Neural progenitor cell (in vitro differentiated cells): ENCODE measurements at places on chromosomes 1 and 21.

DNA sequence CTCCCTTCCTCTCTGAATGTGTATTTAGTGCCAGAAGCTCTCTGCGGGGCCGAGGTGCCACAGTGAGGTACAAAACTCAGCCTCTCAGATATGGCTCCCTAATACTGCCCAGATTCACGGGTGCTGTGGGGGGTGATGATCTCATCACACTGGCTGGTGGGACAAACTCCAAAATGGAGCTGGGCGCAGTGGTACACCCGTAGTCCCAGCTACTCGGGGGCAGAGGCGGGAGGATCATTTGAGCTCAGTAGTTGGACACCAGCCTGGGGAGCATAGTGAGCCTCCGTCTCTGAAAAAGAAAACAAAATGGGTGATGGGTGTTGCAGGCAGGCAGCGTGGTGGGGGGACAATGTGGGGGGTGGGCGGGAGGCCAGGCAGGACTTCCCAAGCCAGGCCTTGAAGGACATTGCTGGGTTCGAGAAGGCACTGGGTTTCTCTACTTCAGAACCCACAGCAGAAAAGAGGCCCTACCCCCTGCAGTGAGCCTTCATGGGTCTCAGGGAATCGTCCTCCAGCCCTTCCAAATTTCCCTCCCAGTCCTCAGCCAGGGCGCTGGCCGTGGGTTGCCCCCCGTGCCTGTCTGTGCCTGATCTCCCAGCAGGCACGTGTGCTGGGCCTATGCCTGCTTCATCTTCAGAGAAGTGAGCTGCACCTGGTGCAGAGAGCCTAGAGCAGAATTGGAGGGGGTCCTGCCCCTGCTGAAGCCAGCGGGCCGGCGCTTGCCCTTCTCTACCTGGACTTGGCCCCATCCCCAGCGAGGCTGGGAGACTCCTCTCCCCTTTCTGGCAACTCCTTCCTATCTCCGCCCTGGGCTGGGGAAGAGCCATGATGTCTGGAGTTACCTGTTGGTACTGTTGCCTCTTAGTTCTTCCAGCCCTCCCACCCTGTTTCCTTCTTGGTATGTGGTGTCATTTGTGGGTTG lies 14.0 kb downstream of the H6PD start:
- DNase-seq = no peak

GRCh38 chr1:47797575-47797974 lies 199.6 kb downstream of the TRABD2B start:
- DNase-seq = no peak

DNA sequence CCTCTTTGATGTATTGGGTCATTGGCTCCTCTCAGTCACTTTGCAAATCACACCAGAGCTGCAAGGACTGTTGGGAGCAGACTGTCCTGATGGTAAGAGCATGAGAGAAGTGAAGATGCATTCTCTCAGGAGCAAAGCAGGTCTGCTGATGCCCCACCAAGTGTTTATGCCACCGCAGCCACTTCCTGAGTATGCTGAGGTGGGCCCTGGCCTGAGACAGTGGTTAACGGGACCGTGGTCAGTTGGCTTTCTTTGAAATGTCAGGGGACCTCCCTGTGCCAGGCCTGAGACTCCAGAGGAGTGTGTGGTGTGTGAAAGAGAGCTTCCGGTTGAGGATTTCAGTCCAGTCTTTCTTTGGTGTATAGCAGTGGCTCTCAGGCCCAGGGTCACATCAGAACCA lies 79.4 kb downstream of the SPATA46 start:
- DNase-seq = no peak

DNA sequence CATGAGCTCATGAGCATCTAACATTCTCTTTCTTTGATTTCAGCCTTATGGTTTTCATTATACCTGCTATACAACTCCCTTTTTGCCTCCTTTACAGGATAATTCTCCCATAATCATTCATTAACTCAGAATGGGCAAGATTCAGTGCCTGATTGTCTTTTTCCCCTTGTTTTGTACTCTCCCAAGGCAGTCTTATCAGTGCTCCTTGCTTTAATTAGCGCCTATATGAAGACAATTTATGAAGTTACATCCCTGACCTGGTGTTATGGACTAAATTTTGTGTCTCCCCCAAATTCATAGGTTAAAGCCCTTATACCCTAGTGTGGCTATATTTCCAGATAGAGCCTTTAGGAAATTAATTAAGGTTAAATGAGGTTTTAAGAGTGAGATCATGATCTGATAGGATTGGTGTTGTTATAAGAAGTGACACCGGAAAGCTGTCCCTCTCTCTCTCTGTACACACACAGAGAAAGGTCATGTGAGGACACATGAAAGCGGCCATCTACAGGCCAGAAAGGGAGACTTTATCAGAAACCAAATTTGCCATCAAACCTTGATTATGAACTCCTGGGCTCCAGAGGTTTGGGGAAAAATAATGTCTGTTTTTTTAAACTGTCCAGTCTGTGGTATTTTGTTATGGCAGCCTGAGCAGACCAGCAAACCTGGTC lies 185.8 kb upstream of the CHODL start:
- DNase-seq = no peak

DNA sequence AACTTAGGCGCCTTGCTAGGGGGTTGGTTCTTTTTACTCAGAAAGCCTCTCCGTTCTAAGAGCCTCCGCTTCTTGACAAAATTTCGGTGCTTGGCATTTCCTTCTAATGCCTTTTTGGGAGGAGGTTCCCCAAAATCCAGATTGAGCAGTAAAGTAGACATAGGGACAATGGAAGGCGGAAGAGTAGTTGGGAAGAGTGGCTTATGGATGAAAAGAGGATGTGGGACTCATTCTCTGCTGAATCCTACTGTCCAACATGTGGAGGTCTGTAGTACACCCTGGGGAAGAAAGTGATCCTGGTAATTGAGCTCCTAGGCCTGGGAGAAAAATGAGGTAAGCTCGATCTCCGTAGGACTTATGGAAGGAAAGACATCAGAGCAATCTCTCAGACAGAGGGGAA lies 777 bp upstream of the METTL25B start:
- no peak for DNase-seq

GRCh38 chr1:11626551-11626950 lies 27.7 kb downstream of the FBXO2 start:
- no peak for DNase-seq

- no peak for DNase-seq
Observed at GRCh38 chr1:156276966-156277381, 5.7 kb downstream of the SMG5 start.

- no peak for DNase-seq
Observed at GRCh38 chr1:212959266-212960220, 9.2 kb downstream of the VASH2 start.

DNA sequence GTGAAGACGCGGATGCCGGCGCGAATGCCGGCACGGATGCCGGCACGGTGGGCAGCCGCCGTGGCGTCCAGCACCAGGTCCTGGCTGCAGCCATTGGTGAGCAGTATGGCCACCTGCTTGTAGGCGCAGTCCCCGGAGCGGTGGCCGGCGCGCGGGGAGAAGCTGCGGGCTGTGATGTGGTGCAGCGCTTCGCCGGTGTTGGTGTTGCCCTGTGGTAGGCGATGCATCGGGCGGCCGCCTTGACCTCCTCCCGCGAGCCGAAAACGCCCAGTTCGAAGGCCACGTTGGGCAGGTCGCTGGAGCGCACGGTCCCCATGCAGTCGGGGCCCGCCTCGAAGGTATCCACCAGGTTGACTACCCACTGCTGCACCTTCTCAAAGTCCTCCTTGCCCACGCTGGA lies 120.2 kb downstream of the NR5A2 start:
- no peak for DNase-seq

- no peak for DNase-seq
Observed at GRCh38 chr21:14685568-14685967, 139.5 kb upstream of the SAMSN1 start.

- DNase-seq = peak; percentile 55
Observed at GRCh38 chr1:174445817-174446216, 1.9 kb upstream of the GPR52 start.

DNA sequence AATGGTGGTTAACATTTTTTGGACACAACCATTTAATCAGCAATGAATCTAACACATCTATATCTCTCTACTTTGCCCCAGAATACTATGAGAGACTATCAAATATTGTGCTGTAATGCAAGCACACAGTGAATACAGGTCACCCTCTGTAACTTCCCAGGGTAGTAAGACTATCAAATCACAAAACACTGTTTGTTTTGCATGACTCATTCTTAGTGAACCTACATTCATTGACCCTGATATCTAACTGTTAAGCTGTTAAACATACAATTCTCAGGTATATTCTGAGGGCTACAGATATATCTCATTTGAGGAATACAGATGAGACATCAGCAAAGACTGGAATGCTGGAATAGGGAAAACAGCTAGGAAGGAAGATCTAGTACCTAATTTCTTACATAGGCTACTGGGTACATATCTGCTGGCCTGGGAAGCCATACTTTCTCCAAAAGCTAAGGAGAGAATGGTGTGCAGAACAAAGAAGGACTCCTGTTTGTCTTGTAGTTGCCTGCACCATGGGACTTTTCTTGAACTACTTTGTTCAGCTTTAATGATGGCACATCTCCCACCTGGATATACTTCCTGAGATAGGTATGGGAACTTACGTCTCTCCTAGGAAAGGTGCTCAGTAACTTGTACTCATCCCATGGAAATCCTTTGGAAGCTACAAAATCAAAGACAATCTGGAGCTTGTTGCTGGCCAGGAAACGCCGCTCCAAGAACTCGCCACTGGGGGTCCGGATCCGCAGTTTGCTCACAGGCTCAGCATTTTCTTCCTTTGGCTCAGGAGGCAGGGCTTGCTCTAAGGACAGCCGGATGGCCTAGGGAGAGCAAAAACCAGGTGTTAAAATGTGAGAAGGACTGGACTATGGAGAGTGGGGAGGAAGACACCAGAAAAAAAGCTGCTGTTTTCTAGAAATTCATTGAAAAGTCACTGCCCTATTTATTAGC lies 51.9 kb upstream of the DMRTA2 start:
- DNase-seq = peak; percentile 56

DNA sequence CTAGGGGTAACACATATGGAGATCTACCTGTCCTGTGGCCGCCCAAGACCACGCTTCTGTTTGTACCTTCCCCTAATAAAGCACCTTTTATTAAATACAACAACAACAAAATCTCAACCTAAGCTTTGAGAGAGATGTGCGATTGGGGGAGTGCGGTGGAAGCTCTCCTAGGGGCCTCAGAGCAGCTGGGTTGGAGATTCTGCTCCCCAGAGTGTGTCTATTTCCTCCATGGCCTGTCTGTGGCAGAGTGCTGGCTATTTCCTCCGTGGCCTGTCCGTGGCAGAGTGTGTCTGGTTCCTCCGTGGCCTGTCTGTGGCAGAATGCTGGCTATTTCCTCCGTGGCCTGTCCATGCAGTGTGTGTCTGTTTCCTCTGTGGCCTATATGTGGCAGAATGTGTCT lies 139.3 kb upstream of the IPO9 start:
- no peak for DNase-seq

GRCh38 chr1:219837274-219837993 lies 90.9 kb downstream of the SLC30A10 start:
- DNase-seq = peak; percentile 77

DNA sequence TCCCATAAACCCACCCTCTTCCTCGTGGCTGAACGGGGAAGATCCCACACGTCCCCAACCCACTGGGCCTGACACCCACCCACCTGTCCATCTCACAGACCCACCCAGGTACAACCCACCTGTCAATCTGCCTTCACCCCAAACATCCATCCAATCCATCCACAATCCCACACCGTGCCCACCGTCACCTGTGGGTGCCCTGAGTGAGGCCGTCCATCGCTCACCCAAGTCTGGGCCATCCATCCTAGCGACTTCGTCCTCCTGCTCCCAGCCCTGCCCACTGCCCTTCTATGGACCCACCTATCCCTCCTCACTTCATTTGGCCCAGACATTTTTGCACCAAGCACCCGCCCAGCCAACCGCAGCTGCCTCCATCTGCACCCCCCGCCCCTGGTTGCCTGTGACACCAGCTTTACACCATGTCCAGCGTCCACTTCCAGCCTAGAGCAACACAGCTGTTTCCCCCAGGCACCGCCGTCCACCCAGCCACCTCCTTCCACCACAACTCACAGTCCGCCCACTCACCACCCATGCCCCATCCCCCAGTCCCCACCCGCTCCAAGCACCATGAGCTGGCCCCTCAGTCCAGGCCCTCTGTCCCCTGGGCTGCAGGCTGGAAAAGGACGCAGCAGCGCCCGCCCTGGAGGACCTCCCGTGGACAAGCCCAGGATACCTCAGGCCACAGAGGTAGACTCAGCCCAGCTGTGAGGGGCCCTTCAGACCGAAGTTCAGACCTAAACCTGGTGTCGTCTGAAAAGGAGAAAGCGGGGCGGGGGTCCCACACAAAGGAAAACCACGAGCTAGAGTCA lies 7.7 kb downstream of the TTLL10 start:
- DNase-seq = peak; percentile 1
